ENCODE measurements at places on chromosomes 1 and 21. TPM values are rescaled to one million over a fixed set of nuclear protein-coding genes. Genes with fewer than 3 reads are reported as not detected.

DNA sequence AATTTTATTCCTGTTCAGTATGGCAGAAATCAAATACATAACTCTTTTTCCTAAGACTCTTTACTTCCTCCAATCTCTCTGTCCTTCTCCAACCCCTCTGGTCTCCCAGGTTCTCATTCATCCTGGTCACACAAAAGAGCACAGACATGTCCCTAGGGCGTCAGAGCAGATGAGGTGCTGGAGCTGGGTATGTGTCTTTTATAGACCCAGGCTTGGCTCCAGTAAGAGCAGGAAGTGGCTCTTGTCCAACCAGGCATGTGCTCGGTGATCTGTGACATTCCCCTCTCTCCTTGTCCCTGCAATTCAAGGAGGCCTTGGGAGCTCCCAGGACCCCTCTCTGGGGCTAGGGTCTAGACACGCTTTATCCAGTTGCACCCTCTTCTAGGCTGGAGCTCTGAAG is 18.0 kb upstream of the LCE2D start:
- no peak for DNase-seq

GRCh38 chr21:44990921-44991320 is 51.1 kb downstream of the SLX9 start:
- DNase-seq: no peak

DNA sequence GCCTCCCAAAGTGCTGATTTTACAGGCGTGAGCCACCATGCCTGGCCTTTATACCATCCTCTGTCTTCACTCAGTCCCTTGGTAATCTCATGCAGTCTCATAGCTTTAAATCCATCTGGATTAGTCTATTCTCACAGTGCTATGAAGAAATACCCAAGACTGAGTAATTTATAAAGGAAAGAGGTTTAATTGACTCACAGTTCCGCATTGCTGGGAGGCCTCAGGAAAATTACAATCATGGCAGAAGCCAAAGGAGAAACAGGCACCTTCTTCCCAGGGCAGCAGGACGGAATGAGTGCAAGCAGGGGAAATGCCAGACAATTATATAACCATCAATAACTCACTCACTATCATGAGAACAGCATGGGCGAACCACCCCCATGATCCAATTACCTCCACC is 49.1 kb upstream of the CPLANE2 start:
- DNase-seq: no peak

- peak; percentile 87 for DNase-seq
Observed at GRCh38 chr1:20521960-20522861, 14.3 kb upstream of the MUL1 start.

CTPS1 gene
- total RNA-seq: 8.8 TPM

OR2AK2 gene
- total RNA-seq: not detected

PRRC2C gene
- 49.4 TPM for total RNA-seq

DNA sequence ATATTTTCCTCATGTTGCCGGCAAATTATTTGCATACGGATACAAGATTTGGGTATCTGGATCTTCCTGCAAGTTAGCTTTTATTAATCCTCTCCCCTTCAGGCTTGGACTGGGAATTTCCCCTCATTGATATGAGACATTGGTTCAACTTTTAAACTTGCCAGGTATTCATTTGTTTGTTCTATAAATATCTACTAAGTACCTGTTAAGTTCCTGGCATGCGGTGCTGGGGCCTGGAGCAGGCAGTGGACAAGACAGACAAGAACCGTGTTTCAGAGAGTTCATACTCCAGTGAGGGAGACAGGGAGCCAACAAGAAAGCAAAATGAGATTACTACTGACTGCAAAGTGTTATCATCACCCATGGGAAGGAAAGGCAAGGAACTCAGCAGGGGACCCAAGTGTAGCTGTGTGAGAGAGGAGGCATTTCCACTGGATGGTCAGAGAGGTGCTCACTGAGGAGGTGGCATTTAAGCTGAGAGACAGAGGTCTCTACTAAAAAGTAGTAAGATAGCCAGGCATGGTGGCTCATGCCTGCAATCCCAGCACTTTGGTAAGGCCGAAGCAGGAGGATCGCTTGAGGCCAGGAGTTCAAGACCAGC is 39.1 kb upstream of the FHAD1 start:
- DNase-seq: no peak

GRCh38 chr1:46575300-46575699 is 23.9 kb upstream of the KNCN start:
- DNase-seq: no peak

CA6 gene
- not detected for total RNA-seq

DNA sequence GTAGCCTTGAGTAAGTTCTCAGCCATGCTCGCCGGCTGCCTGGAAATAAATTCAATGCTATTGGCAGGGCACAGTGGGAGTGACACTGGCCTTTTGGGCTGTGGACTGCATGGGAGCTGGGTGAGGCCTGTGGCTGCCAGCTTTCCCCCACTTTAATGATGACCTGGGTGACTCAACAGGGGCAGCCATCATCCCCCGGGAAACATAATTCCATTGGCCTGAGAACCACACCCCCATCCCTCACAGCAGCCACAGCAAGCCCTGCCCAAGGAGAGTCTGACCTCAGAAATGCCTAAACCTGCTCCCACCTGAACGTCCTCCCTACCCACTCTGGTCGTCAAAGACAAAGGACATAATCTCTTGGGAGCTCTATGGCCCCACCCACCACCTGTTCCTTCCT is 384.0 kb downstream of the LTN1 start:
- no peak for DNase-seq

GRCh38 chr1:40980453-40981121 is 1.1 kb downstream of the CTPS1 start:
- DNase-seq: no peak

TFF2 gene
- not detected for total RNA-seq

GRCh38 chr1:159937054-159937750 is 8.2 kb downstream of the IGSF9 start:
- no peak for DNase-seq

OR2T11 gene
- not detected for total RNA-seq

KIF21B gene
- total RNA-seq: 1.5 TPM

- peak; percentile 83 for DNase-seq
Observed at GRCh38 chr1:167697667-167698141, 24.1 kb upstream of the MPZL1 start.

EBNA1BP2 gene
- total RNA-seq: 34.0 TPM

KLHL12 gene
- total RNA-seq: 13.9 TPM

DNA sequence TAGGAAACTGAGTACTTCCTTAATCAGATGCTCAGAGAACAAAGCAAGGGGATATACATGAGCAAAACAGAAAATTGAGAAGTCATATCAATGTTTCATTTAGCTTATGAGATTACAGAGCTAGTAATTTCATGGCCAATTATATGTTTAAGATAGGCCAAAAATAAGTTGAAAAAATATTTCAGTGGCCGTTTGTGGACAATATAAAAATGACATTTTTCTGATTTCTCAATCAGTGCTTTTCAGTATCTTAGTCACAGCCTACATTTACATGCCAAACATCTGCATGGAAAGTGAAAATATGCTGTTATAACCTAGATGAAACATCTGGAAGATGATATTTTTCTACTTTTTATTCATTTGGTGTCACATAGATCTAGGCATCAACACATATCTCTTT is 192.5 kb downstream of the HLX start:
- DNase-seq: no peak

DNA sequence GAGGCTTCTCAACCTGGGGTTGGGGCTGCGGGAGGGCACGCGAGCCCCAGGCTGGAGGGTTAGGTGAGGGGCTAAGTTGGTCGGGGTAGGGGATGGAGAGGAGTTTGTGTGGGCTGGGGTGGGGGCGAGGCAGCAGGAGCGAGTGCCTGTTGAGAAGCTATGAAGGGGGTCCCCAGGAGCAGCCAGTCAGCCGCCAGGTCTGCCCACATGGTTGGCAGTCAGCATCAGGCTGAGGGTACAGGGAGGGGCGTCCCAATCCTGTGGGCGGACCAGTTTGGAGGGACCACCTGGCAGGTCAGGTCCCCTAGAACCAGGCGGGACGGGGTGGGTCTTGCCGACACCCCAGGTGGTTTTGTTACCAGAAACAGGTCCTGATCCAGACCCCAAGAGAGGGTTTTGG is 400 bp upstream of the TRIM17 start:
- DNase-seq: no peak

DNA sequence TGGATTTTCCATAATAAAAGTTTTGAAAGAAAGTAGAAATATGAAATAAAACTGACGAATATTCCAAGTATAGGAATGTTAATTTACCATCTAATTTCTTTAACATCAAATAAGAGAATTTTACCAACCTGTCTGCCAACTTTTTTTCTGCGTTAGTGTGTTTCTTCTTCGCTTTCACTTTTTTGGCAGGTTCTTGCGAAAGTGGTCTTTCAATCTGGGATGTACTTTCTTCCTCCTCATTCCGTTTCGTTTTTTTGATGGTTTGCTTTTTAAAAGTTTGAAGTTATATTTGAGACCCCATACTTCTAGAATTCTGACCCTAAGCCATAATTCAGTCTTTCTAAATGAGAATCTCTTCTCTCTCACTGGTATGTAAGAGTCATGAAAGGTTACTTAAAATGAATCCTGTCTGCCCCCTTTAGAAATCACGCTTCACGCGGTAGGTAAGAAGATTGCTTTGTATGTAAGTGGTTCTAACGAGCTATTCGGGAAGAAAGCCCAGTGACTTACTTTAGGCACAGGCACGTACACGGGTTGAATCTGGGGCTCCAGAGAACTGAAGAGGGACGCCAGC is 580 bp downstream of the RBM34 start:
- no peak for DNase-seq

- DNase-seq: no peak
Observed at GRCh38 chr1:41856151-41856943, 62.4 kb downstream of the HIVEP3 start.

DNA sequence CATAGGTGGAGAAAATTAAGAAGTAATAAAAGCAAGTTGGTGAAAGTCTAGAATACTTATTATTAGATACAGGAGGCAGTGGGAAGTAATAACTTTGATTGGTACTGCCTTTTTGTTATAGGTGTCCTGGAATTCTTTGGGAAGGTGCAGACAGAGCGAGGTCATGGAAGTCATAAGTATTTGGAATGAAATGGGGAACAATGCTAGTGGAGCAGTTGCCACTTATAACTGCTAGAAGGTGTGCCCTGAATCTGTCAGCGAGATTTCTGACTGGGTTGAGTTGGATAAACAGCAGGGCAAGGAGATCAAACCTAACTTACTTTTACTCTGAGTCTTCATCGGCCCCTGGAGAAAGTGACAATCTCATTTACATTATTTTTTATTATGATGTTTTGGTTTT is 69.6 kb downstream of the LHX9 start:
- DNase-seq: no peak

DNA sequence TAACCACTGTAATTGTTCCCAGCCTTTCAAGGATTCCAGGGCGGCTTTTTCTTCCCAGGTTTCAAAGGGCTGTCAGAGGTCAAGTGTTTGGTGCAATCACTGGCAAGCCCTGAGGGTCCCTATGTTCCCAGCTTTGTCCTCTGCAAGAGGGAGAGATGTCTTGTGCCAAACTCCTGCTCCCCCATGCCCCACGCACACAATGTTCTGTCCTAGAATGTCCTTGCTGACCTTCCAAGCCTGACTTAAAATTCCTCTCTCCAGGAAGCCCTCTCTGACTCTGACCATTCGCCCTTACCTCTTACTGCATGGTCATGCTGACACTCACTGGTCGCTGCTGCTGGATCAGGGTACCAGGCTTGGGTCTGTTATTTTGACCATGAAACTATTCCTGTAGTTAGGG is 152.5 kb upstream of the KCND3 start:
- DNase-seq: no peak

- no peak for DNase-seq
Observed at GRCh38 chr1:67166196-67166595, at the start of gene IL23R. Gene IL23R, plus strand, starts transcription at chr1:67166454. Its CDS starts 1,667 bp downstream, at chr1:67168121.

DNA sequence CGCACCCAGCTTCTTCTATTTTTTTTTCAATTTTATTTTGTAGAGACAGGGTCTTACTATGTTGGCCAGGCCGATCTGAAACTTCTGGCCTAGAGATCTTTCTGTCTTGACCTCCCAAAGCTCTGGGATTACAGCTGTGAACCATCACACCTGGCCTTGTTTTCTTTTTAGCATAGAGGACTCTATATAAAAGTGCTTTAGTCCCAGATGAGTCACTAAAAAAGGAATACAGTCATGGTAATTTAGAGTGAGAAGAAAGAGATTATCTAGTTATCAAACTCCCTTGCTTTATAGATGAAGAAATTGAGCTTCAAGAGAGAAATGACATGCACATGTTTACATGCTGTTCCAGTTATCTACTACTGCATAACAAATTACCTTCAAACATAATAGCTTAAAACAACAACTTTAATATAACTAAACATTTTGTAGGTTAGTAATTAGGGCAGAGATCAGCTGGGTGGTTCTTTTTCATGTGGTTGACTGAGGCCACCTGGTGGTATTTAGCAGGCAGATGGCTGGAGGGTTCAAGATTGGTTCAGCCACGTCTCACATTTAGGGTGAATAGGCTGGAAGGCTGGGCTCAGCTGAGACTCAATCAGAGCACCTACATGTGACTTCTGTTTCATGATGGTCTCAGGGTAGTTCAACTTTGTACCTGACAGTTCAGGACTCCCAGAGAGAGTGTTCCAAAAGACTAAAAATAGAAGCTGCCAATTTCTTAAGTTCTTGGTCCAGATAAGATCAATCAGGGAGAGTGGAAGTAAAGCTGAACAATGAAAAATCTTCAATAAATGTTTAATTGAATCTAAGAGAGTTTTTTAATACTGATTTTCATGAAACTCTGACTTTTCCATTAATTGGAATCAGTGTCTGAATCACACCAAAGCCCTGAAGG is 16.9 kb upstream of the MTF2 start:
- no peak for DNase-seq

VPS45 gene
- 38.8 TPM for total RNA-seq
